ENCODE measurements at places on chromosomes 3 and 15.

- no peak for DNase-seq
Observed at GRCh38 chr3:126935756-126936509, 47.0 kb upstream of the PLXNA1 start.

DNA sequence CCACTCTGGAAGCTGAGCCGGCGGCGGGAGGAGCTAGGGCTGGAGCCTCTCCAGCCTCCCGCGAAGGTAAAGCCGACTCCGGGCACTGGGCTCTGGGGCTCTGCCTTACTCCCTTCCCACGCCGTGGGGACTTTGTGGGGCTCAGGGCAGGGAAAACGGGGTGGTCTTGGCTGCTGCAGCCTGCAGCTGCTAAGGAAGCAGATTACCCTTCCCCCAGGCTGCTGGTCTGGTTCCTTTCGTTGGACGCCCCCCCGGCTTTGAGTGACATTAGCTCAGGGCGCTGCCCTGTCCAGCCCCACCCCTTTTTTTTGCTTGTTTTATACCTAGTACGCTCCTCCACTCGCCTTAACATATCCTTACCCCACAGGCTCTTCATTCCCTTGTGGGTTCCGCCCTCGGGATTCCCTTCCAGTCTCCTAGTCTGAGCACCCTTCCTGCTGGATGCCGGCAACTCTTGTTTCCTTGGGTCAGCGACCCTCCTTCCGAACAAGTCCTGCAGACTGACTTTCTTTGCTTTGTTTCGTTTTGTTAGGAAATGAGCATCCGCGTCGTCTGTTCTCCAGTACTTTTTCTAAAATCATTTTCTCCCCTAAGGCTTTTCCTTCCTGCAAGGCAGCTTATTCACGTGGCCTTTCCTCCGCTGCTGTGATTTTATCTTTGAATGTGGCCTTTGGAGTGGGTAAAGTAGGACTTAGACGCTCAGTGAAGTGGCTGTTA lies 551 bp downstream of the DNAJC13 start:
- DNase-seq, result no peak

GRCh38 chr3:50155891-50156290 lies 767 bp downstream of the SEMA3F start:
- no peak for DNase-seq

DNA sequence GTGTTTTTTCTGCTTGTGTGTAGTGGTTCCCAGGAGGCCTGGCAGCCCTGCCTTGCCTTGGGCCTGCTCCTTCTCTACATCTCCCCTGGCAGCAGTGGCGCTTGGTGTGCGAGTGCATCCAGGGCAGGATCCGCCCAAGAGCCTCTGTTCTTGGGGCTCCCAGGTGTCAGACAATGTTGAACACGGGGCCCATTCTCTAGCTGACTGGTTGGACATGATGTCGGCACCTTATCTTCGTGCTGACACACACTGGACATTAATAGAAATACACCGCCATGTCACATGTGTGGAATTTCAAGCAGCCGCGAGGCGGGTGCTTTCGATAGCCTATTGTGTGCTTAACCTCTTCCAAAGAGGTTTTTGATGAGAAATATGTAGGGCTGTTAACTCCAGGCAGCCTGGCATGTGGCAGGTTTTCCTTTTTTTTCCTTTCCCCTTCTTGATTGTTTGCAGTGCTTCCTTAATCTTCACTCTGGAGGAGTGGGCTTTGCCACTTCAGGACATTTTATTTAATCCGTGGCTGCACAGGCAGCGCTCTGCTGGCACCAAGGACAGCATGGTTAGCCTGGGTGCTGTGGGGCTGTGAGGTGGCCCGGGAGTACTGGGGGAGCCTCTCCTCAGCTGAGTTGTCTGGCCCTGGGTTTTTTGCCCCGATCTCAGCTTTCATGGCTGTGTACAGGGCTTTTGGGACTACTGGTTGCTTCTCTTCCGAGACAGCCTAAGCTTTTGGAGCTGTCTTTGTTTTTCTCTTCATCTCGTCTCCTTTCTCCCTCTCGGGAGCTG lies 42.5 kb downstream of the CHCHD6 start:
- no peak for DNase-seq

GRCh38 chr3:177777699-177778098 lies 580.4 kb upstream of the TBL1XR1 start:
- peak; percentile 34 for DNase-seq
